ENCODE measurements at places on chromosomes 12 and 14.

DNA sequence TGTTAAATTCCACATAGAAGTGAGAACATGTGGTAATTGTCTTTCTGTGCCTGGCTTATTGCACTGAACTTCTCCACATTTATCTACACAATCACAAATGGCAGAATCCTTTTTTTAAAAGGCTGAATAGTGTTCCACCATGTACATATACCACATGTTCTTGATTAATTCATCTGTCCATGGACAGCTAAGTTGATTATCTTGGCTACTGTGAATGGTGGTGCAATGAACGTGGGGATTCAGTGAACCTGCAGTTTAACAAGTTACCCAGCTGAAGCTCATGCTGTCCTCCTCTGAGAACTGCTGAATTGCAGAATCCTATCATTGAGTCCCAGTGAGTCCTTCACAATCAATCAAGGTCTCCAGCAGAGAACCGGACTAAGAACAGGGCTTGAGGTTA lies 74.9 kb downstream of the TBK1 start:
- no peak for DNase-seq

GRCh38 chr14:96584907-96585671 lies 82.9 kb downstream of the PAPOLA start:
- no peak for DNase-seq

DNA sequence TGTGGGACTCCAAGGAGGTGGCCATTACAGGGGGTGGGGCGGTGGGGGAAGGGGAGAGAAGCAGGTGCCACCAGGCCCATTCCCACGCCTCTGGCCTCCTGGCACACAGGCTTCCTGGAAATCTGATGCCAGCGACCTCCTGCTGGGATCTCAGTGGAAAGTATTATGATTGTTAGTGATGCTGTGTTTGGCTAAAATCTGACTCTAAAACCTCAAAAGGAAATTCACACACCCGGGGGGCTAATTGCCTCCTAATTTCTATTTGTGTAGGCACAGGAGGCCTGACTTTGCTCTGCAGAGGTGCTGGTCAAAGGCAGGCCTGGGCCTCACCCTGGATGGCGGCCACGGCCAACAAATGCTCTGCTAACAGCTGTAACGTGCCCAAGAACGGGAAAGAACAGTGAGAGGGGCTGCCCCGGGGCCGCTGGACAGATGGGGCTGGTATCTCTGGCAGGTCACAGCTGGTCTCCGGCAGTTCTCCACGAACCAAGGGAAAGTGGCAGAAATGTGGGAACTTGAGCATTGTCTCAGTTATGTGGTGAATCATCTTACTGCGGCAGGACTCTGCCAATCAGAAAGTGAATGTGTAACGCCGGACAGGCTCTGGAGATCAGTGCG lies 14.3 kb downstream of the FAM181A start:
- DNase-seq = peak; percentile 95

DNA sequence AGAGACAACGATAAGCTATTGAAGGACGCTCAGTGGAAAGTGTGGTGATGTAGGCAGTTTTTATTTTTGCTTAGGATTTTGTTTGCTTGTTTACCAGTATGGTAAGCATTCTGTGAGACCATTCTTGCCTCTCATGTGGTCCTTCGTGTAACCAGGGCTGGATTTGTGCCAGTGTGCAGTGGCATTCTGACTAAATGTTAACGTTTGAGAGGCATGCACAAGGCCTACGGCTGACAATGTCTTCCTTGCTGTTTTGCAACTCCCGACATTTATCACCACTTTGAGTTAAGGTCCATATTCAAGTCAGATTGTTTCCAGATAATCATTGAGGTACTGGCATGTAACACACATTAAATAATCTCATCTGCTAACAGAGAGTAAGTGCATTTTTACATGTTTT lies 102.3 kb upstream of the BCAT1 start:
- DNase-seq = peak; percentile 5

Measured in myocyte (in vitro differentiated cells).